NCI-H187 treated with DMSO at 0.1 percent for 48 hours (cell line): ENCODE measurements at places on chromosomes 11 and 22.

GRCh38 chr22:47115518-47115890 lies 353.1 kb downstream of the TBC1D22A start:
- no peak for DNase-seq

- DNase-seq: no peak
These were observed 38.0 kb upstream of the AMOTL1 start for GRCh38 chr11:94730153-94730552.

DNA sequence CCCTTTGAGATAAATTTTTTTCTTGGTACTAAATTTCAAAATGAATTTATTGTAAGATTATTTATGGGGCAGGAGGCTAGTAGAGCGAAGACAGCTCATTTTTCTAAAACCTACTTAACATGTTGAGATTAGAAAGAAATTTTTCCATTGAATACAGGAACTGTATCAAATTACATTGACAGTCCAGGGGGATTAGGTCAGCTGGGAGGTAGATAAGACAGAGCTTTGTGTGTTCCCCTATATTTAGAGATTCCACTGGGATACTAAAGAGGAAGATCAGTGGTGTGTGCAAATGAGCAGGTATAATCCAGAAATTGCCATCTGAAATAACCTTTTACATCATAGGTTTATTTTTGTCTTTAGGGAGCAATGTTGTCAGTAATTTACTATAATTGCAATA lies 32.1 kb downstream of the ENDOD1 start:
- DNase-seq: no peak

GRCh38 chr22:43260331-43261231 lies 73.6 kb upstream of the TTLL12 start:
- no peak for DNase-seq

DNA sequence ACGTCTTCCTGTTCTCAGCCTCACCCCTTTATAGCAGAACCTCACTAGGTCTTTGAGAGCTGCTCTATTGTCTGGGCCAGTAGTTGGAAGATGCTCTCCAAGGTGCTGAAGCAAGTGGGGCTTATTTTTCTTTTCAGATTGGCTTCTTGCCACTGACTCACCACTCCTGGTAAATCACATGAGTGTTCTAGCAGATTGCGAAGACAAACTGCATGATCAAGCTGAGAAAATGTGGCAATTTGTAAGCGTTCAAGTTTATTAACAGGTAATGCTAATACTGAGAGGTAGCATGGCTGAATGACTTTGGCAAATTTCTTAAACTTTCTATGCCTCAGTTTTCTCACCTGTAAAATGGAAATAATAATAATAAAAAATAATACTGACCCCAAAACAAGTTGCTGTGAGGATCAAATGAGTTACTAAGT lies 59.2 kb downstream of the CACNG2 start:
- no peak for DNase-seq

DNA sequence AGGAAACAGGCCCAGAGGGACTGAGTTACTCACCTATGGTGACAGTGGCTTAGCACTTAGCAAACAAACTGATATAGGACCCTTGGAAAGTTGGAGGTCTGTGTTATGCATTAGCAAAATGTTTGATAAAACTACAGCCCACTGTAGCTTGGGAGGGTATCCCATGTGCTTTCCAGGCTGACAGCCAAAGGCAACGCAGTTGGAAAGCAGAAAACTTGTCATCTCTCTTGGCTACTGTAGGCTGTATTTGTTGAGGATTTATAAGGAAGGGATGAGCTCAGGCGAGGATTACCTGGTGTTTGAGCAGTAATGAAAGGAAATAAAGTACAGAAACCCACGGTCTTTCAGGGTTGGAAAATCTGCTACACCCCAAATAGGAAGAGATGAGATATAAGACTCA lies 23.8 kb downstream of the SDHAF2 start:
- DNase-seq: no peak

- DNase-seq: peak; percentile 68
These were observed 20.3 kb downstream of the CLPB start for GRCh38 chr11:72413914-72414628.
